ENCODE measurements at places on chromosomes 11 and 22.

DNA sequence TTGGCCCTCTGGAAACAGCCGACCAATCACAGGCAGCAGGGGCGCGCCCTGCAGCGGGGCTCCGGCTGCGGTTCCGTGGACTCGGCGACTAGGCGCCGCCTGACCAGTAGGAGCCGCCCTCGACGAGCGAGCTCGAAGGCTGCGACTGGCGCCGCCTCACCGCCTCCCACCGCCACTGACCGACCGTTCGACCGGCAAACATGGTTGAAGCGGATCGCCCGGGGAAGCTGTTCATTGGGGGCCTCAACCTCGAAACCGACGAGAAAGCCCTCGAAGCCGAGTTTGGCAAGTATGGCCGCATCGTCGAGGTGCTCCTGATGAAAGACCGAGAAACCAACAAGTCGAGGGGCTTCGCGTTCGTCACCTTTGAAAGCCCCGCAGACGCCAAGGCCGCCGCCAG lies at the start of gene RBMXL2:
TSS of gene RBMXL2 (plus strand) at position 78 of the 400 bp plus-strand sequence. CDS start at position 201, 123 bp downstream.
- no peak for DNase-seq

GRCh38 chr11:112103446-112103845 lies 16.8 kb downstream of the SDHD start:
- DNase-seq, result no peak

GRCh38 chr22:20646906-20647305 lies 127.0 kb upstream of the SERPIND1 start:
- DNase-seq, result no peak

GRCh38 chr11:16738947-16739815 lies 734 bp downstream of the C11orf58 start:
- DNase-seq, result peak; percentile 15

- DNase-seq, result no peak
Measured at GRCh38 chr11:133052537-133052936, 479.8 kb downstream of the OPCML start.

- no peak for DNase-seq
Measured at GRCh38 chr11:134560566-134561330, 148.7 kb upstream of the B3GAT1 start.

GRCh38 chr22:22865311-22866072 lies 22.1 kb upstream of the IGLL5 start:
- no peak for DNase-seq

- no peak for DNase-seq
Measured at GRCh38 chr11:45409587-45409986, 123.4 kb upstream of the SYT13 start.

DNA sequence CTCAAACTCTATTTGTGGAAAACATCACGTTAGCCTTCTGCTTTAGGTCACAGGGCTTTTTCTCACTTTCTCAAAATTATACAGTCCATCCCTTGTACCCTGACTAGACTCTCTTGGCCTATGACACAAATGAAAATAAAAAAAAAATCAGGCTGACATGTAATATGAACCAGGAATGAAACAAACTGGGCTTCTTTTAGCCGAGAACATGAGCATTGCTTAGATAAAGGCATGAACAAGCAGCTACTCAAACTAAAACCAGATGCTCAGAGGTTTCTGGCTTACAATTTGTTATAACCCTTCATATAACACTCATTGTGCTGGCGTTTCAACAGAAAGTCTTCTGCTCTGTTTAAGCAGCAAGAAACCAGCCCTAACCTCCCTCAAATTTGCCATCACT lies 265.5 kb upstream of the NARS2 start:
- no peak for DNase-seq

GRCh38 chr11:12214751-12215150 lies 104.4 kb downstream of the MICAL2 start:
- DNase-seq, result no peak

DNA sequence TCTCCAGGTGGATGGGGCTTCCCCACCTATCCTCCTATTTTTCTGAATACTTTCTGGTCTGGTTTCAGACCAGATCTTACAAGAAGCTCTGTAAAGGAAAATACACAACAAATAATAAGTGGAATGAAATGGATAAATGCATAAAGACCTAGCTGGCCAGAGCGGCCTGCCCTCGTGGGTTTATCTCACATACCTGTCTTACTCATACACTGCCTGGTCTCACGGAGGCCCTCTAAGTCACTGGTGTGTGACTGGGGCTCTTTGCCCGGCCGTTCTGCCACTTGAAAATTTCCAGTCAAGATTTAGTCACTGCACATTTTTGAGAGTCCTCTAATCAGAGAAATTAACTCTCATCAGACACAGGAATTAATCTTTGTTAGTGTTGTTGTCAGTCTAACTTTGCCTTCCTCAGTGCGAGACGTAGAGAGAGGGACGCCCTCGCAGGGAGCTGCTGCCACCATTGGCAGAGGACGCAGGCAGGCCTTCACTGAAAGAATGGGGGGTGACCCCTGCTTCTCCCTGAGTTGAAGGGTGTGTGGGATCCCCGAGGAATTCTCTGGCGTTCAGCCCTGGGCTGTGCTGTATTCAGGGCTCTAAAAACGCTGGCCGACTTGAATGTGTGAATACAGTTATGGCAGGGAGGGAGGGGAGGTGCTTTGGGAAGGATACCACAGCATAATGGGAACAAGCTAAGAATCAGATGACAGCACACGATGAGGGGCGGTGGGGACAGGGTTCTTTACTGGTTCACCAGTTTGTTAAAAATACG lies 46.3 kb upstream of the CADM1 start:
- no peak for DNase-seq

GRCh38 chr22:44968736-44969135 lies 41.1 kb downstream of the PHF21B start:
- DNase-seq, result peak; percentile 6

GRCh38 chr22:47613606-47614350 lies 851.3 kb downstream of the TBC1D22A start:
- no peak for DNase-seq

- DNase-seq, result no peak
Measured at GRCh38 chr11:225734-226453, 10.2 kb downstream of the SIRT3 start.

- no peak for DNase-seq
Measured at GRCh38 chr11:103907548-103908455, 128.6 kb upstream of the DDI1 start.

DNA sequence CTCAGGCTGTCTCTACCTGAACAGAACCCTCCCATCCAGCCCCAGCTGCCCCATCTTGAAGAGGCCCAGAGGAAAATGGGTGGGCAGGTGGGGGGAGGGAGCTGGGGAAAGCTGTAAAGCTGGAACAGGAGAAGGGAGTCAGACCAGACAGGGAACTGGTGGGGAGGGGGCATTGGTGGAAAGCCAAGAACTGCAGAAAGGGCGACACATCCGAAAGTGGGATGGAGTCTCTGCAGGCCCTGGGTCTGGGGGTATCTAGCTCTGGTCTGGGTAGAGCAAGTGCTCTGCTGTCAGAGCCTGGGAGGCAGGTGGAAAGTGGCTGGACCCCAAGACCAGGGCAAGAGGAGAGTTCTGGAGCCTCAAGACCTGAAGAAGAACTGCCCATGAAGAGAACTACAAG lies 7.7 kb downstream of the TMPRSS13 start:
- DNase-seq, result no peak

- DNase-seq, result no peak
Measured at GRCh38 chr11:117929916-117930570, 841 bp upstream of the TMPRSS13 start.

GRCh38 chr11:86158704-86159580 lies 85.6 kb upstream of the EED start:
- DNase-seq, result no peak

GRCh38 chr22:39231197-39231950 lies 13.4 kb downstream of the PDGFB start:
- no peak for DNase-seq

DNA sequence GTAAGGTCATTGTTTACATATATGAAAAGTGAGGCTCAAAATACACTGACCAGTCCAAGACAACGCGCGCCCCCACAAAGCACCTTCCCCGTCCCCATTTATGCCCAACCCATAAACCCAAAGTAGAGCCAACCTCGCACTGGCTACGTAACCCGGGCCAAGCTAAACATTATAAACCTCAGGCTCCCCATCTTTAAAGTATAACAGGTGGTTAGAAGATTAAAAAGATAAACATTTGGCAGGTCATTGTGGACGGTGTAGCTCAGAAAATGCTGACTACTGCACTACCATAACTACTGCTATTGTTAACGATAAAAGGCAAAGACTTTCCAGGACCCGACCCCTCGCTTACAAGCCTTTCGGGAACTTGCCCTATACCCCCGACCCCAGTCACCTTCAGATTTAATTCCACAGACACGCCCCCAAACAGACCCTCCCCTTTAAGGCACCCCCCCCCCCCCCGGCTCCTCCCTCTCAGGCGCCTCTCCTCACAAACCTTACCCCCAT lies 470 bp downstream of the NUMA1 start:
- DNase-seq, result no peak

DNA sequence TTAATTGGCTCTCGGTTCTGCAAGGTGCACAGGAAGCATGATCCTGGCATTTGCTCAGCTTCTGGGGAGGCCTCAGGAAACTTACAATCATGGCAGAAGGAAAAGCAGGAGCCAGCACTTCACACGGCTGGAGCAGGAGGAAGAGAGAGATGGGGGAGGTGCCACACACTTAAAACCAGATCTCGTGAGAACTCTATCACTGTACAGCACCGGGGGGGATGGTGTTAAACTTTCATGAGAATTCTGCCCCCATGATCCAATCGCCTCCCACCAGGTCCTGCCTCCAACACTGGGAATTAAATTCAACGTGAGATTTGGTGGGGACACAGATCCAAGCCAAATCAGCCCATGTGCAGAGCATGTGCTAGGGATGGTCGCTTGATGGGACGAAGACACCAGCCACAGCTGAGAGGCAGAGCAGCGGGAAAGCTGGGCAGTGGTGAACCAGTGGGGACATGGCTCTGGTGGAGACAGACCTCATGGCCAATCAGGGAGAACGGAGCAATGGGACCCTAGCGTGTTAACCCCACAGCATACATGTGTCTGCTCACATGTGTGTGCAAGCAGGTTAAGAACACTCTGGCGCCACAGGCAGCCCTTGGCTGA lies 6.2 kb downstream of the TANGO2 start:
- no peak for DNase-seq

GRCh38 chr11:2685566-2686359 lies 14.0 kb downstream of the KCNQ1OT1 start:
- no peak for DNase-seq

DNA sequence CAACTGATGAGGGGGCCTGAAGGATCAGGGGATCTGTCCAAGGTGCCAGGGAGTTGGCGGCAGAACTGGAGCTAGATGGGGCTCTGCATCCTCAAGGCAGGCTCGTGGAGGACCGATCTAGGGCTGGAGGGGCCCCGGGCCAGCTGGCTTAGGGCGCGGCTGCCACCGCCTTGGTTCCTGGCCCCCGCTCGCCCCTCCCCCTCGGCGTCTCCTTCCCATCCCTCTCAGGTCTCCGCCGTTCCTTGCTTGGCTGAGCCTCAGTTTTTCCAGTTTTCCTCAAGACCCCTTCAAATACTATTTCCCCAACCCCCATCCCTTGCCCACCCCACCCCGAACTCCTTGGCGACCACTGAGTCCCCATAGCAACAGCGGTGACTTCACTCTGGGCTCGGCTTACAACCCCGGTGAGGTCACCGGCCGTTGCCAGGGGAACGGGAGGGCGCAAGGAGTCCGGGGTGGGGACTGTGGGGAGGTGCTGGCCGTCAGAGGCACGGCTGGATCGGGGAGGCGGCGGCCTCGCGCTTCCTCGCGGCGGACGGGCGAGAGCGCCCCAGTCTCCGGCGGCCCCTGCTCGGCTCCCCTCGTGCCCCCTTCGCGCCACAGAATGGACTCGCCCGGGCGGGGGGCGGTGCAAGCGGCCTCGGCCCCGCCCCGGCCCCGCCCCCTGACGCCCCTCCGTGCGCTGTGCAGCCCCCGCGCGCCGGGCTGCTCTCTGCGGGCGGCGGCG lies 7.5 kb downstream of the FREY1 start:
- peak; percentile 91 for DNase-seq

DNA sequence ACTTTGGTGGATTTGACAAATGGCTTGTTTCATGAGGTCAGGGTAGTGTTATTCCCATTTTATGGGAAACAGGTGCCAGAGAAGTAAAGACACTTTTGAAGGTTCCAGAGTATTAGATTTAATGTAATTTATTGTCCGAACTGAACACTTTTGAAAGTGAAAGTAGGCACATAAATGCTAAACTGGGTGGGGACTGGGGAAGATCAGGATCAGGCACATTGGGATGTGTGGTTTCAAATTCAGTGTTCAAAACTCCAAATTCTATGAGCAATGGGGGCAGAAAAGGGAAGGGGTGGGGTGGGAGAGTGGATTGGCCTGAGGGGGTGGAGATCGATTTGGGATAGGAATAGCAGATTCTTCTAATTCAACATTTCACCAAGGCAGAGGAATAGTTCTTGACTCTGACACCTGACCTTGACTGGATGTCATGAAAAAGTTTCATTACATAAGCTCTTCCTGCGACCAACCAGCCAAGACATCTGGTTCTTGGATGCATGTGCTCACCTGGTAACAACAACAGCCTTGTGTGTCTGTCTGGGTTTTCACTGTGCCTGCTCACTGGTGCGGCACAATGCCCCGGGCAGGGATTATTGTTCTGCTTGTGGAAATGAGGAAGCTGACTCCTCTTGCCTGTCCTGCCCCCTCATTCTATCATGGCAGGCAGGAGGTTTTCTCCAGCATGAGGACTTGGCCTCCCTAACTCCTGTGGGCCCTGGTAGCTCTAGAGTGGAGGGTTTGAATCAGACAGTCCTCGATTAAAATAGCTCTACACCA lies 10.8 kb downstream of the PPFIBP2 start:
- no peak for DNase-seq

DNA sequence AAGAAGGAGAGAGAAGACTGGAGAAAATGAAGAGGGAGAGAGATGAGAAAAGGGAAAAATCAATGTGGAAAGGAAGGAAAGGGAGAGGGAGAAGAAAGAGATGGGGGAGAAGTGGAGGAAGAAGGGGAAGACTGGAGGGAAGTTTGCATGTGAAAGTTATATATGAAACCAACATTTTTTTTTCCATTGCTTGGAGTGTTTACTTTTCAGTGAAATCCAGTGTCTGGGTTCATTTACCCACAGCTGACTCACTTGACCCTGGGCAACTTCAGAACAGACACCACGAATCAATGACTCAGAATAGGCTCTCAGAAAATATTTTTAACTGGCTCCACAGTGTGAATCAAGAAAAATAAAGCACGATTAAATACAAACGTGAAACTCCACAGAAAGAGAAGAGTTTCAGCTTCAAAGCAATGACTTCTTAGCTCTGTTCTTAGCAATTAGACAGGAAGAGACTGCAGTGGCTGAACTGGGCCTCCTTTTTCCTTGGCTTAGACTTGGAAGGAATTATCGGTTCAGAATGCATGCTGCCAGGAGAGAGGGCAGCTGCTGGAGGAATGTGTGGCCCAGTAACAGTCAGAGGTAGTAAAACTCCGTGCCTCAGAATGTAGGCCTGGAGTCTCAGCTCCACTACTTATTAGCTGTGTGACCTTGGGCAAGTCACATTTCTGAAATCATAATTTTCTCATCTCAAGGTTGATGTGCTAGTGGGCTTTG lies 237.5 kb downstream of the MIAT start:
- DNase-seq, result no peak

DNA sequence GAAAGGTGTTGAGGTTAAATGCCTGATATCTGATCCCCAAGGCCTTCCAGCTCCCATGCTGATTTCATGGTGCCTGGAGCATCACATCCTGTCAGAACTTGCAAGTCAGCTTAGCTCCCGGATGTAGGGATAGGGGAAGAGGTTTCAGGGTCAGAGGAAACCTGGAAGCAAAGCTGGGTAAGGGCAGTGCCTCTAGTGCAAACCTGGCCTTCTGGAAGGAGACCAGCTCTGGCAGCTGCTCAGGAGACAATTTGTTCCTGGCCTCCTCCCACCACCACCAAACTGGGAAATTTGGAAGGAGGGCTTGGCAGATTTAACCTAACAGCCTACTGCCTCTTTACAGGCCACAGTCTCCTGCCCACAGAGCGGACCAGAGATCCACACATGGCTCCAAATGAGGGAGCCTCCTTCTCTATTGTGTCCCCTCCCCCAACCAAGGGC lies 9.2 kb upstream of the TSKU start:
- no peak for DNase-seq

All from COR-L47 (cell line).